ENCODE measurements at places on chromosomes 6 and 20.

DNA sequence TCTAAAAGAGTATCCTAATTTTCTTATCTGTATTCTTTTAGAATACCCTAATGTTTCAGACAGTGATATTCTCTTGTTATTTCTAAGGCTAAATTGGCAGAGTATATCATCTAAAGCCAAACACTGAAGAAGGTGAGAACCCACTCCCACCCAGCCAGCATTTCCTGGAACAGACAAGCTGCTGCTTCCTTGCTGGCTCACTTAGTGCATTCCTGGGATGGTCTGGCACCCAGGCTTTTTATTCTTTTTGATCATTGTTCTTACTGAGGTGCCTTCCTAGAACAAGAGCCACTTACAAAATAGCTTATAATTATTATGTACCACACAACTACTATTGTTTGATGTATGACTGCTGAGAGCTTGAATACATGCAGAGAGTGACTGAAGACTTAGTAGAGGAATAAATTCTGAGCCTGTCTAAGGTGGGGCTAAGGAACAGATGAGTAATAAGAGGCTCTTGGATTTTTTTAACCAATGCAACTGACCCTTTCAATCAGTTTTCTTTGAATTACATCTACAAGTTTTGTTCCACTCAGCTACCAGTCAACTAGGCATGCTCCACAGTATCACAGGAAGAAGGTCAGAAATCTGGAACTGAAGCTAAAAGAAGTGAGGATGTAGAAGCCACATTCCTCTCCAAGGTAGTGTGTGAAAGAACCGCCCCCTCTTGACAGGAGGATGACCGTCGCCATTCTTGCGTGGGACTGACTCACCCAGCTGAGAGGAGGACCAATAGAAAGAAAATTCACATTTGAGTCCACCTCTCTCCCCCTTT lies 30.1 kb downstream of the PRPH2 start:
- DNase-seq = no peak

DNA sequence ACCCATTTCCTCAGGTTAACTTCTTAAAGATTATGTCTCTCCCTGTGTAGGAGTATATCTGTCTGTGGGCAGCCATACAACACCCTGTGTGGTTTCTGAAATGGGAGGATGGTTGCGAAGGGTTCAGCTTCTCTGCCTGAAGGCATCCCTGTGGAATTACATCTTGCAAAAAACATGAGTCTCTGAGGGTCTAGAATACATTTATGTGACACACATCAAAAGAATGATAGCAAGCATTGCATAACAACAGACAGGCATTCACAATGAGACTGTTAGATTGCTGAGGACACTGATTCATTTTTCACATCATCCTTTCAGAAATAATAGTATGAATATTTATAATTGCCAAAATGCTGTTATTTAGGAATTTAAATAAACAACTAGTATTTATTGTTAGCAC lies 670.9 kb downstream of the HTR1B start:
- DNase-seq = no peak

- no peak for DNase-seq
These were observed 31.8 kb downstream of the CNKSR3 start for GRCh38 chr6:154478701-154479060.

GRCh38 chr20:54076259-54076658 lies 5.9 kb upstream of the BCAS1 start:
- DNase-seq = no peak

DNA sequence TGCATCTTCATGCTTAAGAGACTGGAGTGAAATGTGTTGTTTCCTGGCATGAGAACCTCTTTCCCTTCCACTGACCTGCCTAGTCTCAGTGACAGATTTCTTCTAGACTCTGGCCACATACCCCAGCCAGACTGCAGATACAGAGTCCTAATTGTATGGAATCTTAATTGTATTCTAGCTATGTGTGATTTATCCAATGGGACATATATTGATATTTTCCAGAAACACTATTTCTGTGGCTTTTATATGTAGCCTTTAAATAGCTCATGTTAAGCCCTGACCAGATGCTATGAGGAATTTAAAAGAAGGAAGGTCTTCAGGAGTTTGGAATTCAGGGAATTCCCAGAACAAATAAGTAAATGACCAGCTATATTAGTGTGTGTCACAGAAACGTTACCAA lies 99.0 kb downstream of the FIG4 start:
- DNase-seq = no peak

Data from memory B cell (primary cell).